ENCODE measurements at places on chromosomes 3 and 15.
A peak's percentile ranks its signal among the peaks of the same experiment; 100 is the strongest.

GRCh38 chr3:60920519-60920918, 330.7 kb downstream of the FHIT start:
- DNase-seq: no peak

DNA sequence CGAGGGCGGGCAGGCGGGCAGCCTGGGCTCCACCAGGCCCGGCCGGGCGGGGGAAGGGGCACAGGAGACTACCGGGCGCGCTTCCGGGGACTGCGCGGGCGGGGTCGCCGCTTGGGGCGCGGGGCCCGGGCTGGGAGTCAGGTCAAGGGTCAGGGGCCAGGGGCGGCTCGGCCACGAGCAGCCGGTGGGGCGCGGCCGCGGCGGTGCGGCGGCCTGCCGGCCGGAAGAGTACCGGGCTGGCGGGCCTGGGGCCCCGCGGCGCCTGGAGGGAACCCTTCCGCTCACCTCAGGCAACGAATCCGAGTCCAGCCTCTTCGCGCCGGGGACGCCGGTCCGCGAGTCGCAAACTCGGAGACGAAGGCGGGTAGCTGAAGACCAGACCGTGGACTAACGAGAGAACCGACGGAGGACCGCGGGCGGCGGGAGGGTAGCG, 225 bp downstream of the RHOA start:
- no peak for DNase-seq

GRCh38 chr15:42053010-42053409, 32.2 kb upstream of the PLA2G4E start:
- no peak for DNase-seq

DNA sequence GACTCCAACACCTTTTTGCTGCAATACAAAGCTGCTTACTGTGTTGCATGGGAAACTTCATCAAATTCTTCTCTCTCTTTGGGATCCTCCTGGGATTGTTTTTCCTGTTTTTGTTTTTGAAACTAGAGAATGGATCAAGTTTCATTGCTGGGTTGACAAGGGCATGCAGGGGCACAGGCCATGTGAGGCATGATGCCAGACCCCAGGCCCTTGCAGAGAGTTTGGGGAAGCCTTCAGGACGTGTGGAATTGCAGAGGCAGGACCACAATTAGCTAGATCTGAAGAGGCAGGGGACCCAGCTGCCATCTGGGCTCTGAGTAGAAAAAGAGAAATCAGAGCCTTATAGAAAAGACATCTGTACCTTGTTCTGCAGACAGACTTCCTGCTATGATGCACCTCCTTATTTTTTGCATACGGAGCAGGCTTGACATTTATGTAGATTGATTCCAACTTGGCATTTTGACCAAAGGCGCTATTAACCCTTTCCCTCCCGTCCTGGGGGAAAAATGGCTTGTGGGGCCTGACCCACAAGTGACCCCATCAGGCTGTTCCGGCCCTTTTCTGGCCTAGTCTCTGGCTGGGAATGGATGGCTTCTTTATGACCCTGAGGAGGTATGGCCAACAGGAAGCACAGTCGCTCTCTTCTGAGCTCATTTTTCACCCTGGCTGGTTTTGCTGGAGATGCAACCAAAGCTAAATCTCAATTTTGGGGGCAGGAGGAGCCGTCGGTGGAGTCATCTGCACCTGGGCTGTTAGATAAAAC, 44.3 kb upstream of the CHRNB4 start:
- no peak for DNase-seq

GRCh38 chr3:55402886-55403609, 84.1 kb downstream of the WNT5A start:
- DNase-seq: peak; percentile 50

- DNase-seq: no peak
Measured at GRCh38 chr15:55526559-55527036, 18.6 kb upstream of the DNAAF4 start.

DNA sequence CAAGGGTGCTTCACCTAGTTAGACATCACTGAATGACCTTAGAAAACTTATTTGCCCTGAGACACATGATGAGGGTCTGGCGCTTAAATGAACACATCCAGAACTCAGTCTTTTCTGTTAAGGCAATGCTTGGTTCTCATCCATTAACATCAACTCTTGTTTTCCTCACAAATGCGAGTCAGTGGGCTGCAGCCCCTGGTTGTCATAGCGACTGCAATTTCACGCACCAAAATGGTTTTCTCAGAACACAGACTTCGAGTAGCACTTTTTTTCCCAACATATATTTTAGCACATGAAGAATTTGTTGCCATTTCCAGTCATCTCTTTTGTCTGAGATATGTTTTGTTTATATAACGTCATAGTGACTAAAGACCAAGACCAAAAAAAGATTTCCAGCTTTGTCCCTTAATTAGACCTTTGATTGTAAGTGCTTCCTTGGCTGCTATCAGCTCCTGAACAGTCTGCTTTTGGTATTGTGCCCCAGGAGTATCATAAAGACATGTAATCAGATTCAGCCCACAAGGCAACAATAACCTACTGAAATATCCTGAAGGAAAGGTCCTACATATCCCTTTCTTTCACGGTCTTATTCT, 68.5 kb downstream of the GPR176 start:
- DNase-seq: no peak

DNA sequence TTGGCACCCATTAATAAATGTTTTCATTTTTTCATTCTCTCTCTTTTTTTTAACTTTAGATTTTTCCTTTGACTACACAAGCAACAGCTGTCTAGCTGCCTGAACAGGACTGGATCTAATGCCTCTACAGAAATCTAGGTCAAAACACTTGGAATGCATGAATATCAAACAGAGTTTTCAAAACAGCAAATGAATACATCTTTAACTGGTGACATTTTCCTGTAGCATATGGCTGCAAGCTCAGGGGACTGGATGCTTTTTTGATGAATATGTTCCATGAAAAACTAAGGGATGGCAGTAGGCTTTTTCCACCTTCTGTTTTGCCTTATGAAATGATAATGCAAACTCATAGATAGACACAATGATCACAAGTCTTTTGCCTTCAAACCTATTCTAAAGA, 661.7 kb downstream of the MCTP2 start:
- DNase-seq: no peak

DNA sequence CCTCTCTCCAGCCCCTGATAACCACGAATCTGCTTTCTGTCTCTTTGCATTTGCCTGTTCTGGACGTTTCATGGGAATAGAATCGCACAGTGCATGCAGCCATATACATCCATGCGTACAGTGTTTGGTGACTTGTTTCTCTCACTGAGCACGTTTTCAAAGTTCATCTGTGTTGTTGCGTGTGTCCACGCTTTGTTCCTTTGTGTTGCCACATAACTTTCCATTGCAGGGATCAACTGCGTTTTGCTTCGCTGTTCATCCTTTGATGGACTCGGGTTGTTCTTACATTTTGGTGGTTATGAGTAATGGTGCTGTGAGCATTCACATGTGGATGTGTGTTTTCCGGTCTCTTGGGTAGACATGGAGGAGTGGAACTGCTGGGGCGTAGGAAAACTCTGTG, 56.4 kb upstream of the TAMM41 start:
- no peak for DNase-seq

DNA sequence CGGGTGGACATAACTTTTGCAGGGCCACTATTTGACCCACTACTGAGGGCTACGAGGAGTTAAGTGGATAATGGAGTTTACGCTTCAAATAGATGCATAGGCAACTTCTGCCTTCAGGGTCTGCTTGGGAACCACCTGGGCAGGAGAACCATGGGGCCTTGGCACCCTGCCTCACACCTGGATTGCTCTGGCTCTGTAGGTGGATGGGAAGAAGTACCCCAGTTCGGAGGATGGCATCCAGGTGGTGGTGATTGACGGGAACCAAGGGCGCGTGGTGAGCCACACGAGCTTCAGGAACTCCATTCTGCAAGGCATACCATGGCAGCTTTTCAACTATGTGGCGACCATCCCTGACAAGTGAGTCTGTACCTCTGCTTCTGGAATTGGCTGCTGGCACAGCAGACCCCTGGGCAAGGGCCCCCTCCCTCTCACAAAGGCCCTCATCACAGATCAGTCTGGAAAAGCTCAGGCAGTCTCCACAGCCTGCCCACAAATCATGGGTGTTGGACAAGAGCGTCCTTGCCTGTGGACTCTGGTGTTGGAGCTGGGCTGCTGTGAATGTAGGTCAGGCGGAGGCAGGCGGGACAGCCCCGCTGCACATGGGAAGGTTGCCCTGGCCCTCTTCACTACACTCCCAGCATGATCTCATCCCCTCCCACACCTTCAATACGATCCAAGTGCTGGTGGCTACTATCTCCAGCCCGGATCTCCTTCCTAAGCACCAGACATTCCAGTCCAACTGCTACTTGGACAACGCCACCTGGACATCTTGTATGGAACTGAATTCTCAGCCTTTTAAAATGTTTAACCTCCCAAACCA, 46.7 kb downstream of the MESD start:
- DNase-seq: no peak

GRCh38 chr15:89662893-89663626, 7.8 kb upstream of the KIF7 start:
- no peak for DNase-seq

DNA sequence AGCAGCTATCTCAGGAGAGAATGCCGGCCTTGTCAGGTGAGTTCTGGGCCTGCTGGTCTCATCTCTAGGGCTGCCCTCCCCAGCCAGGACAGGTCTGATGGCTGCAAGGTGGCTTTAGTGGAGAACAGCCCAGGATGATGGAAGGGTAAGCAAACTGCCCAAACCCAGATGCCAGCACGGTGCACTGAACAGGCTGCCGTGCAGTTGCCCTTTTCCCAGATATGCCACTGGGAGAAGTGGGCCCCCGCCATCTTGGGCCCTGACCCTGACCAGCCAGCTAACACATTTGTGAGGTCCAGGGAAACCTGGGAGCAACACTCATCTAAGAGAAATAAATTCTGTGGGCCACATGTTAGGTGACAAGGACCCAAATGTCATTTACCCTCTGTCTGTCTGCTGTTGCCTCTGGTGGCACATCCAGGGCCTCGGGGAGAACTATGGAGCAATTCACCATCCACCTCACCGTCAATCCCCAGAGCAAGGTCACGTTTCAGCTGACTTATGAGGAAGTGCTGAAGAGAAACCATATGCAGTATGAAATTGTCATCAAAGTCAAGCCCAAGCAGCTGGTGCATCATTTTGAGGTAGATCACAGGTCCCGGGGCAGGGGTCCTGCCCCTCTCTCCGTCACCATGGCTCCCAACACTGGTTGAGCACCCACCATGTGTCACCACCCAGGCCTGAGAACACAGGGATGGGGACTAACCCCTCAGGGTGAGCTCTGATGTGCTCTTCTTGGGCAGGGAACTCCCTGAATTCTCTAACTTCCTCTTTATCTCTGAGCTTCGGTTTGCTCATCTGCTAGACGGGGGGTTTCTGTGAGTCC, 1.8 kb downstream of the ITIH1 start:
- no peak for DNase-seq

DNA sequence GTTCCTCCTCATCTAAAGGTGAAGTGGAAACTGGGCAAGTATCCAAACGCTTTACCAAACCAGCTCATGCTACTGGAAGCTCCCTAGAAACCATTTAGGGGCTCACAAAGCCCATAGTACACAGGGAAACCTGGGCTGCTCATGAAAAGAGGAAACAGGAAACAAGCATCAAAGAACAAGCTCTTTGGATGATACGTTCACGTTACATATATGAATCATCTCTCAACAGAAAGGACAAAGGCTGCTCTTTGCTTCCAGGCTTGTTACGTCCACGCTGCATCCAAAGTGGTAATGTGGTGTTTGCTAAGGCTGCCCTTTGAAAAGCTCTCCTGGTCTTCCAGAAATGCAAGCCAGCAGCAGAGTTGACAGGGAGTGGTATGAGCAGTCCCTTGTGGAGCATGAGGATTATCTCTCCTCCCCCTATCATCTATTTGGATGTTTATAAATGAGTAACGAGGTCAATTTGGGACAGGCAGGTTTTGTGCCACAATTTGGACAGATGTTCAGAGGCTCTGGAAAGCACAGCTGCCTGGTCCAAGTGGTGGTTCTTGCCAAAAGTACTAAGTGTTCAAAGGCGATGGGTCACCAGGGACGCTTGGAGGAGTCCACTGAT, 98.0 kb upstream of the RORA start:
- peak; percentile 65 for DNase-seq

GRCh38 chr3:189278221-189278620, 106.5 kb downstream of the TPRG1 start:
- no peak for DNase-seq

DNA sequence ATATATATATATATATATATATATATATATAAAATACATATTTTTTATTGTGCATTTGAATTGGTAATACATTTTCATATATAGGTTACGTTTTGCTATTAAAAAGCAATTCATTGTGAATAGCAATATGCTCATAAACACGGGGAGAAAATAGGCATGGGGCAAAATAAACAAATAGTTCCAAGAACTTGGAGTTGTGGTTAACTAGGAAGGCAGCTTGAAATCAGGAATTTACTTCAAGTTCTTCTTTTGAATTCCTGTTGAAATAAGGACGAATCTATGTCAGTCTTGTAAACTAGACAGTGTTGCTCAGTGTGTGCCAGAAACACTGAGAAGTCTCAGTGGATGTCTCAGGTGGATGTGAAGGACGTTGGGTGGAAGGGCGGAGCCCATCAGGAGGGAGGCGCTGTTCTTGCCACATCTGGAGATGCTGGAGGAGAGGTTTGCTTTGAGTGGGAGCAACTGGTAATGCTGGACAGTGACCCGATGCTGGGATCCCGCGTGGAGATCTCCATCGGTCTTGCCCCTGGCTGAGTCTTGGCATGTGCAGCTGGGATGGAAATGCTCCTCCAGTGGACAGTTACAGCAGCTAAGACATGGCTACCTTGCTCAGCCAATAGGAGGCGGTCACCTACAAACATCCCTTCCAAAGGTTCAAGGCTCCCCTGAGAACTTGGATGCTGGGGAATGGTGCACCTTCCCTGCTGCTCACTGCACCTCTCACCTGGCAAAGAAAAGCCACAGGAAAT, 2.5 kb downstream of the IL16 start:
- no peak for DNase-seq

- DNase-seq: no peak
Measured at GRCh38 chr3:69540706-69541581, 155.1 kb upstream of the FRMD4B start.

- no peak for DNase-seq
Measured at GRCh38 chr3:24498796-24499195, 4.1 kb upstream of the THRB start.

DNA sequence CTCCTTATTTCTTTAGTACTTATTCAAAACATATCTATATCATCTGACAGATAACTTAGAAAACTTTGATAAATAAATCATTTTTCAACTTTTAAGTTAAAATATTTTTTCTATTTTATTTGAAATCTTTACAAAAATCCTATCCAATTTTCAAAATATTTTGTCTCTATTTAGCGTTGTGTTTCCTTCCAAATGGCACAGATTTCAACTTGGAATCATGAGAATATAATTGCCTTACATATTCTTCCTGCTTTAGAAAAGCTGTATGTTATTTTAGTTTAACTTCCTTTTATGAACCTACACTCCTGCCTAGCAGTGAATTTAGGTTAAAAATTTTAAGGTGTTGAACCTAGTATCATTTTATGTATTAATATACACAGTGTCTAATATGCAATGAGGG, 38.2 kb downstream of the BCHE start:
- no peak for DNase-seq

DNA sequence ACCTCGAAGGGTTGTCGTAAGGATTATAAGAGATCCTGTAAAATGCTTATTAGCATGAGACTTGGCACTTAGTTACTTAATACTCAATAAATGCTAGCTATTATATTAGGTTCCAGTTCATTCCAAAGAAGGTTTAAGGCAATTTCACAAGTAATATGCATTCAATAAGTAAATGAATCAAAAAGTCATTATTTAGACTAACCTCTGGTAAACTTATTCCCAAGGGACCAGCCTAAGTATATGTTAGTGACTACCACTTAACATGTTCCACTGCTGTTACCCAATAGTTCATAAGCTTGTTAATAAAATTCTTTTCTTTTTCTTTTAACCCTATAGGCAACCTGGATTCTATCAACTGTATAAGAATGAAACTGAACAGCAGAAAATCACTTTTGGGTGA, 5.1 kb downstream of the PDCD10 start:
- no peak for DNase-seq
